Activated naive CD8-positive, alpha-beta T cell treated with anti-CD3 and anti-CD28 coated beads for 36 hours (primary cell): ENCODE measurements at places on chromosomes 1 and 21.
A peak's percentile ranks its signal among the peaks of the same experiment; 100 is the strongest.

DNA sequence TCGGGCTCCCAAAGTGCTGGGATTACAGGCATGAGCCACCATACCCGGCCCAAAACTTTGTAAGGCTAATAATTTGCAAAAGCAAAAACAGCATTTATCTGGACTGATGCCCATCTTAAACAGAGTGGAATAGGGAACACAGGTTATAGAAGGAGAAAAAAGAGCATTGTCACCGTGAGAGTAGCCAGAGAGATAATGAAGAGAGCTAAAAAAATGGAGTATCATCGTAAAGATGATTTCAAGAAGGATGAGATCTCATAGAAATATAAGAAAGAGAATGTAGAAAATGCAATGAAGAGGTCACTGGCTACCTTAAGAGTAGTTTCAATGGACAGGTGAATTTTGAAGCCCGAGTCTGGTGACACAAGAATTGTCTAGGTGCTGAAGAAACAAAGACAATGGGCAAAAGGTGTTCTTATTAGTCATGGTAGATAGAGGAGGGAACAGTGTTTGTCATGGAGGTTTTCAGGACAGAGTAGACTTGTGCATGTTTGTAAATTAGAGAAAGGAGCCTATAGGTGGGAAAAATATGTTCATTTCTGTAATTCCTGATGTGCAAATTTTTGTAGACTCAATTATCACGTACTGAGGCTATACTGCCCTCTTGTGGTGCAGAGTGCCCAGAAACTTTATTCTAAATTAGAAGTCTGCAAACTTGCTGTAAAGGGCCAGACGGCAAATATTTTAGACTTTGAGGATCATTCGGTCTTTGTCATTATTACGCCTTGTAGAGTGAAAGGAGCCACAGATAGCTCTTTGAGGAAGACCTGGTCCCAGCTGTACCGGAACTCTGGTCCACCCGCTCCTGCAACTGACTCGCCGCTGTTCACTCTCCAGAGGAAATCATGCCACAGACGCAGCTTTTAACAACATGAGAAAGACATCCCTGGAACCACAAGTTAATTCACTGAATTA is 8.1 kb upstream of the TMEM183A start:
- DNase-seq: peak; percentile 41

- no peak for DNase-seq
Observed at GRCh38 chr1:21510113-21510493, 880 bp downstream of the ALPL start.

GRCh38 chr1:27588256-27589232 is 15.4 kb downstream of the AHDC1 start:
- no peak for DNase-seq

GRCh38 chr1:21793104-21793503 is 10.2 kb upstream of the USP48 start:
- no peak for DNase-seq

GRCh38 chr1:29579821-29580425 is 343.6 kb downstream of the PTPRU start:
- DNase-seq: no peak

DNA sequence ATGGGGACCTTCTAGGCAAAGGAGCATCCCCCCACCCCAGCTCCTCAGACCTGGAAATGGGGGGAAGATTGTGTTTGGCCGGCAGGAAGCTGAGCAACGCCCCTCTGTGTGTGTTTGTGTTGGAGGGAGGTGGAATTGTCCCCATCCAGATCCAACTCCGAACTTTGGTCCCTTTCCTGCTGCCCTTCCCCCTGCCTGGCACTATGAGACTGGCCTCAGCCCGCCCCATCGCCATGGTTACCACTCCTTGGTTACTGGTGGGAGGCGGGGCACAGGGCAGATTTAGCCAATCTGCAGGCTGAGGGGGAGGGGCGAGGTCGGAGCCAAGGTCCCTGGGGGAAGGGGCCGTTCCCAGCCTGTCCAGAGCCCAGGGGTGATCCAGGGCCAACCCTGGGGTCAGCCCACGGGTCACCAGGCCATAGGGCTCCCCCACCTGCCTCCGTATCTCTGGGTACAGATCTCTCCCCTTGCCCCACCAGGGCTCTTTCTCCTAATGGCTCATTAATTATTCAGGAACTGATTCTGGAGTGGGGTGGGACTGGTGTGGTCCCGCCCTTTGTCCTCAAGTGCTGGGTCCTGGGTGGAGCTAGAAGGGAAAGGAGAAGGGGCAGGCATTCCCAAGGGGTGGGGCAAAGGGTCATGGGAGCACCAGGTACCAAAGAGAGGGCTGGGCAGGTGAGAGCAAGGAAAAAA is 15.2 kb downstream of the PTPRF start:
- peak; percentile 12 for DNase-seq

DNA sequence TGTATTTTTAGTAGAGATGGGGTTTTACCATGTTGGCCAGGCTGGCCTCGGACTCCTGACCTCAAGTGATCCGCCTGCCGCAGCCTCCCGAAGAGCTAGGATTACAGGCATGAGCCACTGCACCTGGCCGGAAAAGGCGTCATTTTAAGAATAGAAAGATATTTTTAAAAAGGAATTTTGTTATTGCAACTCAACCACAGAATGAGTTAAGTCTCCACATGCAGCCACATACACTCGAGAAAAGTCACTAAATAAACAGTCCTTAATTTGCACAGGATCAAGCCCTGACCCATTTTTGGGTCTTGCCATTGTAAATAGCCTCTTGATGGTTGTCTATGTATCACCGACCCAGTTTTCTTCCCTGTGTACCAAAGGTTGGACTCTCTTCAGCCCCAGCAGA is 85.5 kb downstream of the FBXO2 start:
- no peak for DNase-seq

DNA sequence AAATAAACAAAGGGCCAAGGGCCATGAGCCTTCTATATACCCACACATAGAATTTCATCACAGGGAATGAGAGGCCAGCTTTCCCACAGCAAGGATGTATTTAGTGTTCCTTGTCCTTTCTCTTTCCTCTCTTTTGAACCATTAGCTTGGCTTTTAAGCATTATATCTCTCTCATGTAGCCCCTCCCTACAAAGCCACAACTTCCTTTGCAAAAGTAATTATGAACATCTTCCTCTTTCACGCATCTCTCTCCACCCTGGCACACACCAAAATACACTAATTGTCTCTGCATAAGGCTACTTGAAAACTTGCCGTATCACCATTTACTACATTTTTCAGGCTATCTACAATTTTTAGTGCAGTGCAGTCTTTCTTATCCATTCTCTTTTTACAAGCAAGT is 1.9 kb upstream of the AK5 start:
- DNase-seq: no peak

- no peak for DNase-seq
Observed at GRCh38 chr1:162213281-162213912, 143.9 kb downstream of the NOS1AP start.
